H7 (cell line): ENCODE measurements at places on chromosomes 5 and 9.

DNA sequence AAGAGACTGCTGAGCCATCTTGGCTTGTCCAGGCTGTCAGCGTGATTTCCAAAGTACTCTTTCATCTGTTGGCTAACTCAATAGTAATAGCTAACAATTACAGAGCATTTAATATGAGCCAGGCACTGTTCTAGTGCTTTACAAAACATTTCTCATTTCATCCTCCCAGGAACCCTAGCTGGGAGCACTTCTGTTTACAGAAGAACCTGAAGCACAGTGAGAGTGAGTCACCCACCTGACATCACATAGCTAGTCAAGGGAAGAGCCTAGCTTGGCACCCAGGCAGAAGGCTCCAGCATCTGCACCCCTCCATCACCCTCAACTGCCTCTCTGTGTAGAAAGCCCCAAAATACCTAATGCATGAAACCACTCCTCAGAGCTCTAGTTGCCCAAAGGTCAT, 57.5 kb upstream of the IQGAP2 start:
- no peak for DNase-seq

GRCh38 chr9:137150617-137151457, 11.9 kb downstream of the GRIN1 start:
- peak; percentile 86 for DNase-seq

DNA sequence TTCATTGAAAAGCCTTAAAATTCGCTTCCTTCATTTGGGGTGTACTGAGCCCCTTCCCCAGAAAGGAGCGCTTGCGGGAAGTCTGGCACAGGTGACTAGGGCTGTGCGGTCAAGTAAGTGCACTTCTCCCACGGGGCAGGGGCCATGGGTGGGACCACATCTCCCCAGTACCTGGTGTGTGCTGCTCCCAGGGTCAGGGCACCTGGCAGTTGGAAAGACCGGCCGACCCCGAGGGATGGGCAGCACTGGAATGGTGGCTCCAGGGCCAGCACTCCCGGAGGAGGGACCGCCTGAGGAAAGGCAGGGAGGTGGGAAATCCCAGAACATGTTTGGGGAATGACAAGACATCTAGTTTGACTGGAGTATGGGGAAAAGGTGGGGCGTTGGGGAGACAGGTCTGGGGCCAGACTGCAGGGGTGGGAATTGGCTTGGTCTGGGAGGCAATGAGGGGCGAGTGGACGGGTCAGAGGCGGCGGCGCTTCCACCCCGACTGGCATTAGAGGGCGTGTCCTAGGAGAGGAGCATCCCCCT, 727 bp upstream of the GLIPR2 start:
- no peak for DNase-seq

DNA sequence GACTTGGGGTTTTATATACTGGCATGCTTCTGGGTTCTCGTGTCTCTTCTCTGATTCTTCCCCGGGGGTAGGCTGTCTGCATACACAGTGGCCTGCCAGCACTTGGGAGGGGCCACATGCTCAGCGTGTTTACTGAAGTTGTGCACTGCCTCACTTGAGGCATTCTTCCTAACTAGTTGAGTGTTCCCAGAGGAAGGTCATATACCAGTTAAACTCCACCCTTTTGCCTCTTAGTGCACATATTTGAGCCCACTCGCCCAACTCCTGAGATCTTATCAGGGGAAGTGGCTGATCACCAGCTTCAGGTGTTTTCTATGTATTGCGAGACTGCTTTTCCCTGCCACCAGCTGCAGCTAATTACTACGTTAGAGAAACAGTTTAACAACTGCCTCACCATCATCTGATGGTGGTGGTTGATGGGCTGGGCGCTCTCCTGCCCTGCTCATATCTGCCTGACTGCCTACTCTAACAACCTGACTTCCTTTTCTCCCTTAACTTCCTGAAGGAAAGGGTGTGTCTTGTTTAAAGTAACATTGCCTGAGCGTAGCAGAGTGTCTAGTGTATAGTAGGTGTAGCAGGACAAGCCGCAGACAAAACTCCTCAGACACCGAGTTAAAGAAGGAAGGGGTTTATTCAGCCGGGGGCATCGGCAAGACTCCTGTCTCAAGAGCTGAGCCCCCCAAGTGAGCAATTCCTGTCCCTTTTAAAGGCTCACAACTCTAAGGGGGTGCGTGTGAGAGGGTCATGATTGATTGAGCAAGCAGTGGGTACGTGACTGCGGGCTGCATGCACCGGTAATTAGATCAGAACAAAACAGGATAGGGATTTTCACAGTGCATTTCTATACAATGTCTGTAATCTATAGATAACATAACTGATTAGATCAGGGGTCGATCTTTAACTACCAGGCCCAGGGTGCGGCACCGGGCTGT, 60.1 kb upstream of the CLINT1 start:
- no peak for DNase-seq

DNA sequence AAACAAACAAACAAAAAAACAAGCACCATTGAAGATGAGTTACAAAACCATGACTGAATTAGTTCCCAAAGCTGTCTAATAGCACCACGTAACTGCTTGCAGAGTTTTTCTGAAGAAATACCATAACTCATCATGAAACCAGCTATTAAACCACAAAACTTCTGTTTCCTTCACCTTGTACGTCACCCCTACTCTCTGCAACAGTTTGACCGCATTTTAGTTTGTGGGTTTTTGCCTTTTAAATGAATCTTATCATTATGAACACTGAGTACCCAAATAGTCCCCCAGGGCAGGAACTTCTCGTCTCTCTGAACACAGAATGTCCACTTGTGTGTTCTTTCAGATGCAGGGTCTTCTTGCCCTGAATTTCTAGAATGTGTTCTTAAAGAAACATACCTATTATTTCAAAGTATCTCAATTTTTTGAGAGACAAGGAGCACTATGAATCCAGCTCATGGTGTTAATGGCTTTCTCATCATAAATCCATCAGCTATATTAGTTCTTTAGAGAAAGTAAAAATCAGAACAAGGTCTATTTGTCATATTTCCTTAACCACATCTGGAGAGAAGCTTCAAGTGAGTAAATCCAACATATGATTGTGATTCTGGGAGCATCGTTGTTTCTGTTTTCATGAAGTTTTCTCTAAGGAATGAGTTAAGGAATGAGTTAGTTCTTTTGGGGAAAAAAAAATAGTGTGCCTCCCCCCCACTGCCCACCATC, 210.6 kb downstream of the AUH start:
- no peak for DNase-seq

GRCh38 chr5:38441453-38442246, 114.8 kb downstream of the LIFR start:
- DNase-seq: peak; percentile 85

- DNase-seq: no peak
These were observed 115.1 kb downstream of the PALM2AKAP2 start for GRCh38 chr9:109894921-109895758.

GRCh38 chr9:76379494-76379893, 14.7 kb downstream of the RFK start:
- no peak for DNase-seq

DNA sequence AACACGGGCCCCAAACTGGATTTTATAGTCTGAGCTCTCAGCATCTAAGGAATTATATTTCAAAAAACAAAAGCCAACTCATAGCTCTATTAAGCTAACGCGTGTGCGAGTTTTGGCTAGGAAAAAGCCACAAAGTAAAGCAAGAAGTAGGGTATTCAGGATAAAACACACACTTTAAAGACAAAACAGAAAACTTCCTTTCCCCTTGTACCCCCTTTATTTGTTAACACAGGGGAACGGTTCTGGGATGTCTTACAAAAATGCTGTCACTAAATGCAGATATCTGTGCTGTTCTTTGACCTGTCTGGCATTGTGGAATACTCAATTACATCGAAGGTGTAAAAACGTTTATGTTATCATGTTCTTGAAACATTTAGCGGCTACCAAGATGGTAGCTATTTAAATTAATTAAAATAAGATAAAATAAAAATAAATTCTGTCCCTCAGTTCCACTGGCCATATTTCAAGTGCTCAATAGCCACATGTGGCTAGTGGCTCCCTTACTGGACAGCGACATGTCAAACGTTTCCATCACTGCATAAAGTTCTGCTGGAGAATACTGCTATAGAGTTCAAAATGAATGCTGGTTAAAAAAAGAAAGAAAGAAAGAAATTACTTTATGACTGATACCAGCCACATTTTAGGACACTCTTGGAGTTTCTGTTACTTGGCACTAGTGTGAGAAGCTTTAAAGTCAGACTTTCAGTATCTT, 7.2 kb upstream of the MEF2C start:
- no peak for DNase-seq

DNA sequence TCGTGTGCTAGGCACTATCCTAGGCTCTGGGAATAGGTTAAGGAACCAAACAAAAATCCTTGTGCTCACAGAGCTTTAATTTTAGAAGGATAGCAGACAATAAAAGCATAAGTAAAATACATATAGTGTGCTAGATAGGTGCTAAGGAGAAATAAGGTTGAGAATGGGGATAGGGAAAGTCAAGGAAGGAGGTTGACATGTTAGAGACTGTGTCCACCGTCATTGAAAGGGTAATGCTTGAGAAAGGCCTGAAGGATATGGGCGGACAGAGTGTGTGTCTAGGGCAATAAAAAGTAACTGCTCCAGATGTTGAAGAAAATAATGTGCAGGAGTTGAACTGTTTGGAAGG, 482 bp upstream of the TDRD7 start:
- no peak for DNase-seq

DNA sequence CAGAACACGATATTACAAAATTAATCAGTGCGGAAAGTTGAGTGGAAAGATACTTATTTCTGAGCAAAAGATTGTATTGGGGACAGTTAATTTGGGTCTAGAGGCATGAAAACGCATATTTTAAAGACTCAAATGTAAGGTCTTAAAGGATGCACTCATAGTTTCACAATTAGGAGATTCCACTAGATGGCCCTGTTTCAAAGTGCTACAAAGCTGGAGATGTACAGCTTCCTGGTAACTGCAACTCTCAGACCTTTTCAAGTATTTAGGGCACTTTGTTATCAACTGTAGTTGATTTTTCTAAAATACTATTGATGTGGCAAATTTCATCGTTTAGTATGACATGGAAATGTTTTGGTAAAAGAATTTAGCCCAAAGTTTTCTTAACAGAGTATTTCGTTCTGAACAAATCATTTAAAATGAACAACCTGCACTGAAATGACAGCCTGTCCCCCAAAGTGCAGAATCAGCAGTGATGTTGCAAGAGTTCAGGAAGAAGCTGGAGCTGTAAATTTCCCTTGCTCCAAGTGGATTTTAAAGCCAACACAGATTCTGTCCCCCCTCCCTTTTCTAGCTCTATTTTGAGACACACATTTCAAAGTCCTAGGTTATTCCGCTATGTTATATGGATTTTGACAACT, 16.2 kb upstream of the NDUFB6 start:
- peak; percentile 48 for DNase-seq

DNA sequence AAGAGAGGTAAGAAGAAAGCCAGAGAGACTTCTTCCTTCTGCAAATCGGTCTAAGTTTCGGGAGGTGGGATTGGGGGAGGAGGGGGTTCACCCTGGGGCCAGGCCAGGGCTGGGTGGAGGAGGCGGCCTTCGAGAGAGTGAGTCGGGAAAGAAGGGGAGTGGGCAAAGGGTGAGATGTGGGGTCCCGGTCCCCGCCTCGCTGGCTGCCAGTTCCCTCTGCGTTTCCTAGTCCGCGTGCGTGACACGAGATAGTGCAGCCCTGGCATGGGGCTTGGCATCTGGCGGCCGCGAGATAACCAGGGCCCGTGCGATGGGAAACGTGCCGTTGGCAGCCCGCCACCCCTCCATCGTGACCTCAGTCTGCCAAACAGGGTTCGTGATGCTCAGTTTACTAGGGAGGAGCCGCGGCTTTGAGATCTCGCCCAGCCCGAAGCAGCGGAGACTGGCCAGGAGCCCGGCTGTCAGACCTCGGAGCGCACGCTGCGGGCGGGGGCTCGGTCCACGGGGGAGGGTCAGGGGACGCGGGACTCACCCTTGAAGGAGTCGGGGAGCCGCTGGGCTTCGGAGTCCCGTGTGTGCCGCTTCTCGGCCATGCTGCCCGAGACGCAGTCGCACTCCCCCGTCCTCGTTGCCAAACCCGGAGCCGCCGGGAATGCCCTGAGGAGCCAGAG, at the start of gene STOM:
Gene STOM (minus strand): TSS at position 656 of the 671 bp plus-strand sequence. CDS start 63 bp downstream, at position 593.
- no peak for DNase-seq
